ENCODE measurements at places on chromosomes 4 and X. TPM values are rescaled to one million over a fixed set of nuclear protein-coding genes. Genes with fewer than 3 reads are reported as not detected.

Gene MTNR1A
- polyA plus RNA-seq = 2.0 TPM

Gene MAGEA9
- polyA plus RNA-seq = not detected

Gene TRIM61
- 3.7 TPM for polyA plus RNA-seq

Gene SSX1
- polyA plus RNA-seq = not detected

Gene SPATA18
- 1.4 TPM for polyA plus RNA-seq

Gene COL4A6
- polyA plus RNA-seq = 18.6 TPM

Gene PI4K2B
- polyA plus RNA-seq = 18.1 TPM

Gene SPANXN3
- not detected for polyA plus RNA-seq

Gene GAB3
- 2.3 TPM for polyA plus RNA-seq

Gene KLHL2
- polyA plus RNA-seq = 21.6 TPM

Gene ATP2B3
- polyA plus RNA-seq = 0.17 TPM

Gene GLRA2
- polyA plus RNA-seq = 0.18 TPM

Gene ZFP42
- 1.4 TPM for polyA plus RNA-seq

Gene LARP7
- polyA plus RNA-seq = 102 TPM

Gene CLIC2
- polyA plus RNA-seq = 4.6 TPM

Gene ARMCX1
- 48.1 TPM for polyA plus RNA-seq

Gene F11
- polyA plus RNA-seq = 5.1 TPM

Data from renal pelvis (tissue), 12 donors.